ENCODE measurements at places on chromosomes 4 and X. TPM values are rescaled to one million over a fixed set of nuclear protein-coding genes. Genes with fewer than 3 reads are reported as not detected.

GRCh38 chr4:22363036-22363435, 152.8 kb downstream of the ADGRA3 start:
- DNase-seq, result peak; percentile 54

DNA sequence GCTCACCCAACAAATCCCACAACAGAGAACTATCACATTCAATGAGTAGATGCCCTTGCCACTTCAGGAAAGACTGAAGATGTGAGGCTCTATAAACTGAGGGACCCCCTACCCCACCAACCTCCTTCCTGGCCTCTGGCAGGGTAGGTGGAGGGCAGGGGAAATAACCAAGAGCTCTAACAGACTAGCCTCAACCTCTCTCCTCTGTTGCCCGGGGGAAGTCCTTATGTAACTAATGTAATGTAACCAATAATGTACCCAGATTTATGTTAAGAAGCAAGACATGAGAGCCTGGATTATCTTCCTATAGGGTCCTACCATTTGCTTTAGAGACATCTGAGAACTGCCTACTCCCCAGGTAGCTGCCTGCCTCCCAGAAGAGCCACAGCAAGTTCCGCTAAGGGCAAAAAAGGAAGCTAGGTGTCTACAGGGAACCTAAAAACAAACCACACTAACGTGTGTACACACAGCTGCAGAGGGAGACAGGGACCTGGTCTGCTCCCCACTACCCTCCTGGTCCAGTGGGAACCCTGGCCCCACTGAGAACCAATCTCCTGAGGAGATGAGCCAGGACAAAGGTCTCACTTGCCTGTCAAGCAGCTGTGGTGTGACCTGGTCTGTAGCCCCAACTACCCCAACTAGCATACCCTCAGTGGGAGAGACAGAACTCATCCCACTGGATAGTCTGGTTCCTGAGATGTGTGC, 17.7 kb downstream of the OTUD5 start:
- no peak for DNase-seq

- DNase-seq, result no peak
Observed at GRCh38 chr4:101067383-101067782, 279.9 kb downstream of the PPP3CA start.

DNA sequence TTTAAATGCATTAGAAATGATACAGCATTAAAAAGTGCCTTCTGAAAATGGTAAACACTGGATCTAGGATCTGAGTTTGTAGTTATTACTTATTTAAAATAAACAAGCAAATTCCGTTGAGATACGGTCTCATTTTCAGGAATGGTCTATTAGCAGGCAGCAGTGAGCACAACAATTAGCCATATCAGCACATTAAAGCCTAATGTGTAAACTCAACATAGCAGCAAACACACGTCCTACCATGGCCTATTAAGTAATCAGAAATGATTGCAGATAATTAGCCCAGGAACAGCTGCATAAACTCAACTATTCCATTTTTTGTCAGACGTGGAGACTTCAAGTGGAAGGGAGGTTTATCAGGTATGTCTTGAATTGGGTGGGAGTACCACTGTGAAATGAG, 61.8 kb downstream of the NEIL3 start:
- DNase-seq, result no peak

DNA sequence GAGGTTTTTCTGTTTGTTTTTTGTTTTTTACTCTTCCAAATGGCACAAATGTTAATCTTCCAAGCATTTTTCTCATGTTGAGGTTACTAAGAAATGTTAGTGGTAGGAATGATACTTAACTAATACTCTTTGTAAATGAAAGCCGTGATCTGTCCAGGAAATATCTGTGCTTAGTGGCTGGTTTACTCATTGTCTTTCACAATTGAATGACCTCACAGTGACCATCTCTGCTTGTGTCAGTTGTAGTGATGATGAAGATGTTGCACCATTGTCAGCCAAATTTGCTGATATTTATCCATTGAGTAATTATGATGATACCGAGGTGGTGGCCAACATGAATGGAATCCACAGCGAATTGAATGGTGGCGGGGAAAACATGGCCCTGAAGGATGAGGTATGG, 93.5 kb downstream of the TNIP2 start:
- peak; percentile 18 for DNase-seq

DNA sequence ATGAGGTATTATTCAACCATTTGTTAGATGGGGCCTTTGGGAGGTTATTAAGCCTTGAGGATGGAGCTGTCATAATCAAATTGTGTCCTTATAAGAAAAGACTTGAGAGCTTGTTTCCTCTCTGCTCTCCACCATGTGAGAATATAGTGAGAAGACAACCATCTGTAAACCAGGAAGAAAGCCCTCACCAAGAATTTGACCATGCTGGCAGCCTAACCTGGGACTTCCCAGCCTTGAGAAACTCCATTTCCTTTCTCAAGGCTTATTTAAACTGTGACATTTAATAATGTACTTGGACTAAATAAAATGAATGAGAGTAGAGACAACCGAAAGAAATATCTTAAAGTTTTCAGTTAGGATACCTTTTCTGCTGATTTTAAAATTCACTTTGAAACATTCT, 83.7 kb upstream of the GC start:
- DNase-seq, result no peak

- DNase-seq, result no peak
Observed at GRCh38 chrX:132532913-132533312, 44.1 kb upstream of the MBNL3 start.

DNA sequence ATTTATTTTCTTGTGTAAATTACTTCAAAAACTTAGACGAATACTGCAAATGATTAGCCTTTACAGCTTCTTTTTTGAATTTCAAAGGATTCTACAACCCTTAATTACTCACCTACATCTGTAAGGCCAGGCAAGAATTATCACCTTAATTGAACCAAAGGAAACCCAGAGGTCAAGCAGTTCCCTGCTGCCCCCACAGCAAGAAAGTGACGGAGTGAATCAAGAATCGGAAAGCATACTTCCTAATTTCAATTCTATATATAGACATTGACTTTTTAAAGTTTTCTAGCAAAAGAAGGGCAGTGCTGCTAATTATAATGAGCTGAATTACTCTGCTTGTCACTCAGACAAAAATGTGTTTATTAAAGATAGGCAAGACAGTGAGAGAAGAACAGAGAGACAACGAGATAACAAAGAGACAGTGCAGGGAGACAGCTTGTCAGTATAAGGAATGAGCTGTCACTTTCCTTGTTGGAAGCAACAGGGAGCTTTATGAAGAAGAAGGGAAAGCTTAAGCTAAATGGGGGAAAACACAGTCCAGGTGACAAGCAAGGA, 47.5 kb upstream of the SPANXN4 start:
- DNase-seq, result no peak

The ADH4 gene
- total RNA-seq, result not detected

The SERTM2 gene
- not detected for total RNA-seq

The PIM2 gene
- 9.5 TPM for total RNA-seq

The MAGEA8 gene
- total RNA-seq, result not detected

The SLC4A4 gene
- 0.92 TPM for total RNA-seq

The CXCL11 gene
- 0.44 TPM for total RNA-seq

The ARX gene
- total RNA-seq, result not detected
